ENCODE measurements at places on chromosomes 7 and 10. TPM values are rescaled to one million over a fixed set of nuclear protein-coding genes. Genes with fewer than 3 reads are reported as not detected.

- no peak overlapping the region for H3K4me3 ChIP-seq
- no peaks in the 10 kb centered on the region for H3K27me3 ChIP-seq
- H3K36me3 ChIP-seq: no peaks in the 10 kb centered on the region
- no peak overlapping the region for H3K27ac ChIP-seq
- no peak for DNase-seq
Observed at GRCh38 chr7:33804140-33804660, 101.1 kb upstream of the BMPER start.

DNA sequence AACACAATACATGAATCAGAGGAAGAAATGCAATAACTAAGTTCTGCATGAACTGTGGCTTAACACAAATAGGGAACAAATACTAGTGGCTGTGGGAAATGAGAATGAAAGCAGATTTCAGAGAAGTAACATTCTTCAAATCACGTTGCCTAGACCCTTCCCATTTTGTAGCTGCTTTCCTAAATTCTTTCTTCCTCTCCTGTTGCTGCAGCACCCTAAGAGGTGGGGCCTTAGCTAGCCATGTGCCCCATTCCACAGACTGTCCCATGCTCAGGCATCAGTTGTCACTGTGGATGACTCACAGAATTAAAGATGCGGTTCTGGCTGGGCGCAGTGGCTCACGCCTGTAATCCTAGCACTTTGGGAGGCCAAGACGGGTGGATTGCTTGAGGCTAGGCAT, 704.7 kb upstream of the C7orf33 start:
- no peak overlapping the region for H3K4me3 ChIP-seq
- H3K27me3 ChIP-seq: no peaks in the 10 kb centered on the region
- no peaks in the 10 kb centered on the region for H3K36me3 ChIP-seq
- no peaks in the 10 kb centered on the region for H3K4me1 ChIP-seq
- H3K27ac ChIP-seq: no peak overlapping the region

GRCh38 chr7:95317546-95317945, 6.8 kb downstream of the PON1 start:
- no peak overlapping the region for H3K4me3 ChIP-seq
- H3K36me3 ChIP-seq: no peaks in the 10 kb centered on the region
- H3K27me3 ChIP-seq: no peaks in the 10 kb centered on the region
- no peaks in the 10 kb centered on the region for H3K4me1 ChIP-seq

DNA sequence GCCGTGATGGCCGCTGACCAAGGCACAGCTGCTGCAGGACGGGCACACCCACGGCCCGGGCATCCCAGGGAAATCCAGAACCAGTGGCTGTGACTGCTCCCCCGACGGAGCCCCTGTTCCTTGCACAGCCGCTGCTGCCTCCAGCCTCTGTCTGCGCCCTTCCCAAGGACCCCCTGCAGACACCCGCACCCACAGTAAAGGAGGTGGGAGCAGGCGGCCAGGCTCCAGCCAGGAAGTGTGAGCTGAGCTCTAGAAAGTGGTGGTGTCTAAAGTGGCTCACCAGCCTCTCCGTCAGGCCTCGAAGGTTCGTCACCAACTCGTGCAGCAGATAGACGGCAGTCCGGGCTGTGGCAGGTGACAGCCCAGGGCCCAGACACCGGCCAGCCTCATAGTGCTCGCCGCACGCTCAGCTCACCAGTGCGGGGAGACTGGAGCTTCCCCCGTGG, 306.7 kb downstream of the DNAJB6 start:
- H3K4me1 ChIP-seq: no peaks in the 10 kb centered on the region
- no peaks in the 10 kb centered on the region for H3K36me3 ChIP-seq
- H3K27me3 ChIP-seq: no peaks in the 10 kb centered on the region
- DNase-seq: no peak
- no peak overlapping the region for H3K4me3 ChIP-seq

- H3K4me3 ChIP-seq: no peak overlapping the region
- H3K4me1 ChIP-seq: no peaks in the 10 kb centered on the region
- no peaks in the 10 kb centered on the region for H3K36me3 ChIP-seq
- H3K27me3 ChIP-seq: no peaks in the 10 kb centered on the region
- H3K27ac ChIP-seq: no peak overlapping the region
Observed at GRCh38 chr10:111516144-111516543, 439.3 kb downstream of the ADRA2A start.

GRCh38 chr10:26222563-26222962, 6.0 kb downstream of the GAD2 start:
- H3K27ac ChIP-seq: no peak overlapping the region
- H3K36me3 ChIP-seq: no peaks in the 10 kb centered on the region
- peaks cover 3% of the 10 kb centered on the region for H3K27me3 ChIP-seq
- no peaks in the 10 kb centered on the region for H3K4me1 ChIP-seq
- H3K4me3 ChIP-seq: no peak overlapping the region

- no peaks in the 10 kb centered on the region for H3K36me3 ChIP-seq
- H3K4me1 ChIP-seq: peaks cover 7% of the 10 kb centered on the region
- no peaks in the 10 kb centered on the region for H3K27me3 ChIP-seq
- H3K4me3 ChIP-seq: no peak overlapping the region
- no peak for DNase-seq
Observed at GRCh38 chr7:101954499-101954898, 137.1 kb downstream of the CUX1 start.

- H3K4me3 ChIP-seq: no peak overlapping the region
- H3K27me3 ChIP-seq: no peaks in the 10 kb centered on the region
- DNase-seq: no peak
- H3K36me3 ChIP-seq: no peaks in the 10 kb centered on the region
- H3K27ac ChIP-seq: peak overlapping the region; percentile 27
Observed at GRCh38 chr10:11528286-11528685, 83.2 kb downstream of the USP6NL start.

GRCh38 chr10:124909563-124909962, 32.4 kb upstream of the ZRANB1 start:
- H3K27ac ChIP-seq: no peak overlapping the region
- H3K4me1 ChIP-seq: peaks cover 21% of the 10 kb centered on the region
- no peak for DNase-seq
- no peak overlapping the region for H3K4me3 ChIP-seq

GRCh38 chr10:68088740-68089139, 13.7 kb upstream of the HERC4 start:
- peak; percentile 60 for DNase-seq
- no peaks in the 10 kb centered on the region for H3K36me3 ChIP-seq
- peaks cover 18% of the 10 kb centered on the region for H3K4me1 ChIP-seq

GRCh38 chr10:102131286-102132170, 1.3 kb upstream of the PPRC1 start:
- no peaks in the 10 kb centered on the region for H3K36me3 ChIP-seq
- DNase-seq: no peak
- H3K4me1 ChIP-seq: peaks cover 11% of the 10 kb centered on the region
- no peak overlapping the region for H3K4me3 ChIP-seq
- H3K27ac ChIP-seq: peak overlapping the region; percentile 29

DNA sequence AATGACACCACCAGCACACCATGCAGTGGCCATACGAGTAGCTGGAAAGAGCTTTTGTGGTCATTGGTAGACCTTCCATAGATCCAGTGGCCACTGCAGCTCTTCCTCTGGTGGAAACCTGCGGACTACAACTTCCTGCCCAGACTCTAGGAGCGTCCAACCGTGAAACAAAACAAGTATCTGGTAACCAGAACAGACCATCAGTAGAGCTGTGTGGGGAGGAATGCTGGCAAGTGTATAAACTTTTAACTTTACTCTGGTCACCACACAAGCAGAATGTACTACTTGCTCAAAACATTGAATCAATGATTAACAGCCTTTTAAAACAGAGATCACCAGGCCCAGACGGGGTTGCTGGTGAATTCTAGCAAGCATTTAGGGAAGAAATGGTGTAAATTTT, 154.7 kb upstream of the DGKB start:
- DNase-seq: no peak
- H3K27ac ChIP-seq: no peak overlapping the region
- no peaks in the 10 kb centered on the region for H3K27me3 ChIP-seq
- no peaks in the 10 kb centered on the region for H3K36me3 ChIP-seq

GRCh38 chr10:43047288-43047970, 29.4 kb upstream of the RET start:
- no peaks in the 10 kb centered on the region for H3K36me3 ChIP-seq
- H3K27me3 ChIP-seq: no peaks in the 10 kb centered on the region
- H3K27ac ChIP-seq: no peak overlapping the region

The CHAT gene
- not detected for total RNA-seq

The HGF gene
- total RNA-seq: 108 TPM

The AMPH gene
- 3.6 TPM for total RNA-seq

The EIF3A gene
- 112 TPM for total RNA-seq

The CUZD1 gene
- 0.50 TPM for total RNA-seq

The TMEM176A gene
- 61.1 TPM for total RNA-seq

The GPR158 gene
- total RNA-seq: 0.33 TPM

The INSYN2A gene
- 0.66 TPM for total RNA-seq

The GDF10 gene
- 25.1 TPM for total RNA-seq

The TFAM gene
- total RNA-seq: 19.5 TPM

The MYO1G gene
- total RNA-seq: under 0.01 TPM
